ENCODE measurements at places on chromosomes 3 and 15. TPM values are rescaled to one million over a fixed set of nuclear protein-coding genes. Genes with fewer than 3 reads are reported as not detected.

SGO1 gene
- total RNA-seq = 6.7 TPM

SEMA5B gene
- not detected for total RNA-seq

TBC1D23 gene
- total RNA-seq = 36.5 TPM

IL16 gene
- 284 TPM for total RNA-seq

B3GALNT1 gene
- 9.8 TPM for total RNA-seq

ADAMTSL3 gene
- not detected for total RNA-seq

MRPS11 gene
- 40.1 TPM for total RNA-seq

CEMIP gene
- total RNA-seq = 0.24 TPM

MORC1 gene
- not detected for total RNA-seq

BFSP2 gene
- 1.6 TPM for total RNA-seq

ATXN7 gene
- total RNA-seq = 74.7 TPM

ABHD2 gene
- 40.9 TPM for total RNA-seq

KIF15 gene
- 1.4 TPM for total RNA-seq

FEZF2 gene
- total RNA-seq = not detected

ARGFX gene
- not detected for total RNA-seq

HRG gene
- not detected for total RNA-seq

TMCO5A gene
- not detected for total RNA-seq
